Sciatic nerve (tissue), 2 donors: ENCODE measurements at places on chromosomes 3 and 15. TPM values are rescaled to one million over a fixed set of nuclear protein-coding genes. Genes with fewer than 3 reads are reported as not detected.
A peak's percentile ranks its signal among the peaks of the same experiment; 100 is the strongest.

The TAGLN3 gene
- total RNA-seq = 0.62 TPM

The GABPB1 gene
- 17.1 TPM for total RNA-seq

The PLA2G4E gene
- not detected for total RNA-seq

The FGF7 gene
- 239 TPM for total RNA-seq

The NR1I2 gene
- not detected for total RNA-seq

The TLR9 gene
- 1.1 TPM for total RNA-seq

GRCh38 chr3:195548006-195548405 is 4.9 kb upstream of the PPP1R2 start:
- no peak for DNase-seq

- DNase-seq = peak; percentile 86
These were observed 539 bp upstream of the PLCL2 start for GRCh38 chr3:16884084-16884747.

- DNase-seq = no peak
These were observed 31.8 kb downstream of the MITF start for GRCh38 chr3:69770976-69771634.

- no peak for DNase-seq
These were observed 36.3 kb upstream of the TSC22D2 start for GRCh38 chr3:150371741-150372254.

DNA sequence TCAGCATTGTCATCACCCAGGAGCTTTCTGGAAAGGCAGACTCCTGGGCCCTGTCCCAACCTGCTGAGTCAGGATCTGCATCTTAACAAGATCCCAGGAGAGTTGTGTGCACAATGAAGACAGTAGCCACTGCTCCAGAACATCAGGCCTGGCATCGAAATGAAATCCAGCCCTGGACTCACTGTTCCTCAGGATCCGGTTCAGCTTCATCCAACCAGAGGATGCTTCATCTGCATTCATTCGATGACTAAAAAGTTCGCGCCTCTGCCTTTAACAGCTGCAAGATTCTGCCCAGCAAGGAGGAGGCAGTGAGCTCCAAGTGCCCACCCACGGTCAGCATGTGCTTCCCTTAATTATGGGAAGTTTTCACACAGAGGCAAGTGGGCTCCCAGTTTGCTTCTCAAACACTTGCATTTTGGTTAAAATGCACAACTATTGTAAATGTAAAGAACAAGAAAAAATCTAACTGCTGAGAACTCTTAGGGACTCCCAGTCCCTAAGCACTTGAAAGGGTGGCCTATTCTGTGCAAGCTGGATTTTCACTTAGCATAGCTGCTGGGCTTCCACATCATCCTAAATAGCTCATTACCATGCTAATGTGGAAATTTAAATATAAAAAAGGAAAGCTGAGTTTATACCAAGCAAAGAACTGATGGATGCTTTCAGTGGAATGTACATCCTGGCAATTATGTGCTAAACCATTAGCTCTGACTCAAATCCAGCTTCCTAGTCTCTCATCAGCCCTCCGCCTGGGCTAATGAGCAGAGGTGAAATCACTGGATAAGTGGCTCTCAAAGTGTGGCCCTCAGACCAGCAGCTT is 25.5 kb upstream of the ESYT3 start:
- DNase-seq = no peak

- no peak for DNase-seq
These were observed 17.2 kb downstream of the TSEN2 start for GRCh38 chr3:12501360-12502020.

GRCh38 chr15:76346669-76347481 is 10.3 kb downstream of the ISL2 start:
- DNase-seq = no peak

GRCh38 chr15:90192961-90193786 is 8.0 kb upstream of the SEMA4B start:
- DNase-seq = no peak

- DNase-seq = no peak
These were observed 637.8 kb downstream of the MAGI1 start for GRCh38 chr3:65400899-65401298.

GRCh38 chr15:61091856-61092255 is 137.2 kb downstream of the RORA start:
- no peak for DNase-seq
